ENCODE measurements at places on chromosomes 7 and 10. TPM values are rescaled to one million over a fixed set of nuclear protein-coding genes. Genes with fewer than 3 reads are reported as not detected.

DNA sequence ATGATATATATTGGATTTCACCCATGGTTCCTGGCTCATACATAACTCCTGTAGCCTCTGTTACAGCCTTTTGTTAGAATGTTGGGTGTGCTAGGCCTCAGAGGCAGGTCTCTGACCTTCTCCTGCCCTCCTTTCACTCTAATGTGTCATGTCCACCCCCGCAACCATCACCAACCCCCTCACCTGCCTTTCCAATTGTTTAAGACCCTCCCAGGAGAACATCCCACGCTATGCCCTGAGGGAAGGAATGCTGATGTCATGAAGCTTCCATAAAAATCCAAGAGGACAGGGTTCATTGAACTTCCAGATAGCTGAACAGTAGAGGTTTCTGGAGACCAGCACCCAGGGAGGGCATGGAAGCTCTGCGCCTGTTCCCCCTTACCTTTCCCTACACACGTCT is 30.8 kb upstream of the C10orf67 start:
- DNase-seq = no peak

DNA sequence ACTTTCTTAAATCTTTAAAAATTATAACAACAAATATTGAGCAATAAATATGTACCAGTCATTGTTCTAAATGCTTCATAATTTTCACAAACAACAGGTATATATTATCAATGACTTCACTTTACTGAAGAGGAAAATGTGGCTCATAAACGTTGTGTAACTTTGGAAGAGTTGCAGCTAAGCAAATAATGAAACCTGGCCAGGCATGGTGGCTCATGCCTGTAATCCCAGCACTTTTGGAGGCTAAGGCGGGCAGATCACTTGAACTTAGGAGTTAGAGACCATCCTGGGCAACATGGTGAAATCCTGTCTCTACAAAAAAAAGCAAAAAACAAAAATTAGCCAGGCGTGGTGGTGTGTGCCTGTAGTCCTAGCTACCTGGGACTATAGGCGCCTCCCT is 71.9 kb upstream of the AMPH start:
- no peak for DNase-seq

DNA sequence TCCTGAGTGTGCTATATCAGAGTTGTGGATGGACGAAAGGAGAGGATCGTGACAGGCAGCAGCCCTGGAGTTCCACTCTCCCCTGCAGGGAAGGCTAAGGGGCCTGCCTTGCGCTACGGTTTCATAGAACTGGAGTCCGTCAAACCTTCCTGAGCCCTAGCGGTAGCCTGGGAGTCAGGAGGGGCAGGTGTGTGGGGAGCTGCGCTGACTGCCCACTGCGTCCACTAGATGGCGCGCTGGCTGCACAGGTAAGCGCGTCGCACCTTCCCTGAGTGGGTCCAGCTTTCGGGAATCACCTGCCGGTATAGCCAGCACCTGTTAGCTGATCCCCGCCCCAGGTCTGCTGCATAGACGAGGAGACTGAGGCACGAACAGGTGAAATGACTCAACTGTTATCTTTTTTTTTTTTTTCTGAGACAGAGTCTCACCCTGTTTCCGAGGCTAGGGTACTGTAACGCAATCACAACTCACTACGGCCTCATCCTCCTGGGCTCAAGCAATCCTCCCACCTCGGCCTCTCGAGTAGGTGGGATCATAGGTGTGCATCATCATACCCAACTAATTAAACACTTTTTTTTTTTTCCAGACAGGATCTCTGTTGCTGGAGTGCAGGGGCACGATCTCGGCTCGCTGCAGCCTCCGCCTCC is 20.2 kb upstream of the BAIAP2L1 start:
- peak; percentile 32 for DNase-seq

DNA sequence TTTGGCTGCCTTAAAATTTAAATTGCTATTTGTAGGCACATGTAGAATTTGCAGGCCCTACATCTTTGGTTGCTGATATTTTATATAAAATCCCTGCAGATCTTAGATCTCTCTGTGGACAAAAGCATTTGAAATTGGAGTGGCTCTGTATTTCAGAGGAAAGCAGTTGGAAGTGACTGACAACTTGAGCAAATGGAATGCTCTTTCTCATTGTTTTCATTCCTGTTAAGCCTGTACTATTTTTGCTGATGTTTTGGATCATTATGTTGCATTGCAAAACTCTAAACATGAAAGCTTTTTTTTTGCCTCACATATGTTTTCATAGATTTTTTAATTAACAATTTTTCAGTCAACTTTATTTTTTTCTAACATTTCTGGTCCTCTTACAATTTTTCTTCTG is 251.2 kb upstream of the MDFIC start:
- DNase-seq = no peak

DNA sequence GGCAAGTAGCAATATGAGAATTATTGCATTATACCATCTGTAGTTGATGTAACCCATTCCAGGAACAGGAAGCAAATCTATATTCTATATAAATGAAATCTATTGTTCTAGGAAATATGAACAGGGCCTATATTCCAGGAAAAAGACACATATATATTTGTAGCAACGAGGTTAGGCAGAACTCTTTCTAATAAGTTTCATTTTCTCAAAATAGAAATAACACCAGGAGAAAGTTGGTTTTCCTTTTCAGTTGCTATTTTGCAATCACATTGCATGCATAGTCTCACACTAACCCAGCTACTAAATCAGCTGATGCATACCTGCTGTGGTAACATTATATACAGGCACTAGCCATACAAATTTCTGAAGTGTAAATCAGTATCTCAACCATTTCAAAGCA is 6.2 kb upstream of the IFIT2 start:
- peak; percentile 71 for DNase-seq

- no peak for DNase-seq
These were observed 16.1 kb downstream of the BUD23 start for GRCh38 chr7:73699370-73700068.

DNA sequence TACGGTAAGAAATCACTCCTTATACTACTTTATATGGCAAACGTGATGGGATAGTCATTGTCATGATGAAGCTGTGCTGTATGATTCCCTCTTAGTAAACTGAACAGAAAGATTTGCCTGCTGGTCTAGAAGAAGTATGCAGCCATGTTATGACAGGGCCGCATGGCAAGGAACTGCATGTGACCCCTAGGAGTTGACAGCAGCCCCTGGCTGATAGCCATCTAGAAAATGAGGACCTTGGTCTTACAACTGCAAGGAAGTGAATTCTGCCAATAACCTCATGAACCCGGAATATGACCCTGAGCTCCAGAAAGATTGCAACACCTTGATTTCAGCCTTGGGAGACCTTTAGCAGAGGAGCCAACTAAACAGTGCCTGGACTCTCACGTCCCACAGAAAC is 193.3 kb downstream of the SEMA3E start:
- DNase-seq = no peak

GRCh38 chr10:122478971-122479370 is 17.6 kb downstream of the HTRA1 start:
- DNase-seq = no peak

DNA sequence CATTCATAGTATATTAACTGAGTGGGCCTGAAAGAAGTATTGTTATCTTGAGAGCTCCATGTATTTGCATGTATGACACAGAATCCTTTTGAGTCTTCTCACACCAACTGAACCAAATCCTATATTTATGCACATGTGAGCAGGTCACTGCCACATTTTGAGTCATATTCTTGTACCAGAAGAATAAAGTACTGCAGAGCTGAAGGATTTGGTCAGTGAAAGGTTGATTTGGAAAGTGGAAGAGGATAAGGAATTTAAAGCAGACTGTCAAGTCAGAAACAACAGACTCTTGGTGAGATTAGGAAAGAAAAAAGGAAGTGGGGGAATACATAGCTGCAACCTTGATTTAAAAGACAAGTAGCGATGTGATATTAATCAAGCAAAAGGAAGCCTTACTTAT is 121.8 kb downstream of the ARID5B start:
- no peak for DNase-seq

GRCh38 chr10:131546086-131546810 is 234.7 kb upstream of the TCERG1L start:
- no peak for DNase-seq

DNA sequence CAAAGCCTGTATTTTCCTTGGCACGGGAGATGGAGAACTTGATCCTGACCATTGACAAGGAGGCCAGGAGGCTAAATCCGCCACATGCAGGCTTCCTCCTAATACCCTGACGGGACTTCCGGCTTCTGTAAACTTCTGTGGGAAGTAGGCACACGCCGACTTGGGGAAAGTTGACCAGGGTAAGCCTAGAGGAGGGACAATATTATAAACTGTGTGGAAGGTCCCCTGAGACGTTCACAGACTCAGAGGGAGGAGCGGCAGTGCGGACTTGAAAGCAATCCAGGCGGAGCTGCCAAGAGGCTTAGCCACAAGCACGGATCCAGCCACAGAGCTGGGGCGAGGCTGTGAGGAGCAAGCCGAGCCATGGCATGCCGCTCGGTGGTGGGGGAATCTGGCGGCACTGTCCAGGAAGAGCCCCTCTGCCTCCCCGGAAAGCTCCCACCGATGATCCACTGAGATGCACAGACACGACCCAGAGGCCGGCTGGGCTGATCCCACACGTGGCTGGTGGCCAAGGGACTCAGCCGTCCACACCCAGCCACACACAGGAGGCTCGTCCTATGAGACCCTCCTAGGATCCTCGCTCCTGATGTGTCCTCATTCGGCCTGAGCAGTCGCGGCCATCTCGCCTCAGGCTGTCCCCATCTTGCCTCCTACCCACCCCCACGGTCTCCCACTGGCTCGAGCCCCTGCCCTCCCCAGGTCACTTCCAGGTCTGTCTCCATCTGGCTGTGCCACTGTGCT is 40.0 kb upstream of the INSIG1 start:
- DNase-seq = peak; percentile 79

GRCh38 chr7:150379441-150380379 is 580 bp downstream of the ZNF775 start:
- peak; percentile 21 for DNase-seq

DNA sequence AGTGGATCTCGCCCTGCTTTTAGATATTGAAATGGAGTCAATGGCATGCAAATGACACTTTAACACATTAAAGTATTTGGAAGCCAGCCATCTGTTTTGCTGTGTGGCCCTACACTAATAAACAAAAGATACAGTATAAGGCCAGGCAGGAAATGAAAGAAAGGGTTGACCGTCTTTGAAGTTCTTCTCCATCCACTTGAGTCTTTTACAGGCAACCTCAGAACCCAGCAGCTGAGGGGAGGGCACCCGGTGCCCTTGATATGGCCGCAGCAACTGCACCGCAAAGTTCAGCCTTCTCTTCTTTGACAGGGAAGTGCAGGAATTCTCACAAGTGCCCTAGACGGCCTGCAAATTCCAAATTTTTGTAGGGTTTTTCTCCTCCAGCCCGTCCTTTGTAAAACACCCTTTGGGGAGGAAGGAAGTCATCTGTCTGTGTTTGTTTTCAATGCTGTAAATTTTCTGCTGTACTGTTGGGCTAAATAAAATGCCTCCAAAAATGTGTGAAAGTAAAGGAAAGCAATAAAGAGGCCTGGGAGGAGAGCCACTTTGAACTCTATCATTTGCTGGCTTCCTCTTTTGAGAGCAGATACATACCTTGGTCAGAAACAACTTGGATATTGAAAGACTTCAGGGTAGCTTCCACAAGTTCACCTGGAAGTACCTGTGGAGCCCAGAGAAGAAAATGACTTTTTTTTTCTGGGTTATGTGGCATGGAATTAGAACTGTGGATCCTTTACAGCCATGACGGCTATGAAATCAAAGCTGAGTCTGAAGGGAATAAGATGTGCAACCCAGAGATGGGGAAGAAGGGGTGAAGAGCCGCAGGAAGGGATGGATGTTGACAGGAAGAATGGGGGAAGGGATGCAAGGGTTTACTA is 3.6 kb downstream of the HOXA1 start:
- no peak for DNase-seq

DNA sequence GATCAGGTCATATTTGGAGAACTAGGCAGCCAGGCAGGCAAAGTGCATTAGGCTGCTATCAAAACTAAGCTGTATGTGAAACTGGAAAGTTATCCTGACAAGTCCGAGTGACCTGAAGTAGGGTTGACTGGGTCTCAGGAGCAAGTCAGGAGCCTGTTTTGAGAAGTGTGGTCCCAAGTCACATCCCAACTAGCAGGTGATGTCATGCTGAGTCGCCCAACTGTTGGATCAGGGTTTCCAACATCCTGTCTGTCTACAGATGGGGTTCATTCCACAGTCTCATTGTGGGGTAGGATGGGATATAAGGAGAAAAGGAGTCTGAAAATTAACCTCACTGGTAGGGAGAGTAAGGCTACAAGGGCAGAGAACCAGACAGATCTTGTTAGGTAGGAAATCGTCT is 27.0 kb downstream of the SLC26A4 start:
- peak; percentile 69 for DNase-seq

GRCh38 chr7:158296798-158297104 is 290.9 kb downstream of the PTPRN2 start:
- DNase-seq = no peak

- no peak for DNase-seq
These were observed 709.3 kb upstream of the AUTS2 start for GRCh38 chr7:68888971-68889385.

GRCh38 chr10:31215052-31215451 is 104.0 kb upstream of the ZEB1 start:
- no peak for DNase-seq

GRCh38 chr7:67341153-67341768 is 344.6 kb downstream of the TYW1 start:
- DNase-seq = no peak

- DNase-seq = no peak
These were observed 217.9 kb downstream of the OTUD1 start for GRCh38 chr10:23656735-23657134.

DNA sequence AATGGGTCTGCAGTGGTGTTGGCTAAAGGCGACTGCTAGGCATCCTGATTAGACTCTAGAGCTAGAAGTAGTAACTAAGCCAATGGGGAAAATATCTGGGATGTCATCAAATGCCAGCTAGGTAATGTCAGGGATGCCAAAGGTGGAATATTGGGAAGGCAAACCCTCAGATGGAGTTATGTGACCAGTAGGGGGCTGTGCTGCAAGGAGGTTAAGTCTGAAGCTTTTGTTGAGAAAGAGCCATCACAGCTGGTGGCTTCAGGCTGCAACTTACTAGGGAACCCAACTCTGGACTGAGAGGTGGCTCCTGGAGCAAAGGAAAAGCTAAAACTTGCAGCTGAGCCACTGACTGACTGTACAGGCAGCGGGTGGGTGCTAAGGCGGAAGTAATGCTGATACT is 576.9 kb upstream of the GHITM start:
- no peak for DNase-seq

- DNase-seq = no peak
These were observed 77.2 kb downstream of the CFAP46 start for GRCh38 chr10:132865171-132865631.

Gene FAM131B
- polyA plus RNA-seq = 2.0 TPM

Gene GRID1
- 0.03 TPM for polyA plus RNA-seq

Gene PRKRIP1
- 12.4 TPM for polyA plus RNA-seq

Gene SEMA4G
- polyA plus RNA-seq = 3.2 TPM

Gene TAS2R16
- polyA plus RNA-seq = not detected

Gene MDFIC
- 46.3 TPM for polyA plus RNA-seq

Gene PNLIPRP3
- polyA plus RNA-seq = not detected

Gene NPC1L1
- 0.09 TPM for polyA plus RNA-seq

Gene HOXA9
- 0.11 TPM for polyA plus RNA-seq

Data from fibroblast of lung (primary cell).